ENCODE measurements at places on chromosomes 7 and 10.

DNA sequence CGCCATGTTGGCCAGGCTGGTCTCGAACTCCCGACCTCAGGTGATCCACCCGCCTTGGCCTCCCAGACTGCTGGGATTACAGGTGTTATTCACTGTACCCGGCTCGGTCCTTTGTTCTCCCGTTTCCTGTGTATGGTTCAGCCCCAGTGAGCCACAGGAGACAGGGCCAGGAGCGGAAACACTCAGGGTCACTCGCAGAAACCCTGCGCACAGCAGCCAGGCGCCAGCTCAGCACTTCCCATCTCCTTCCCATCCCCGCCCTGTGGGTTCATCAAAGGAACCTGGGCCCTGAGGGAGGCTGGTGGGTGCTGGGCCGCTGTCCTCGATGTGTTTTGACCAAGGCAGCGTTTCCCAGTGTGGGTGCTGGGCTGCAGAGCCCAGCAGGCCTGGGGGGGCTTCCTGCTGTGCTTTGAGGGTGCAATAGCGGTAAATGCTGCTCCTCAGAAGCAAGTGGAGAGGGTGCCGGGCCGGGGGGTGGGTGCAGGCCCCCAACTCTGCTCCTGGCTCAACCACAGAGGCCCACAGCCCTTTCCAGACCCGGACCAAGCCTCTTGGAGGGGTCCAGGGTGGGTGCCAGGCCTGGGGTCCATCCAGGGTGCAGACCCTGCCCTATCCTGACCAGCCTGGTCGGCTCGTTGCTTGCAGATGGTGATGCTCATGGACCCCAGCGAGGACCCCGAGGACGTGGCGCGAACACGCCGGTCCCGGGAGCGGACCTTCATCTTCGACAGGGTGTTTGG is 15.3 kb upstream of the CHST12 start:
- no peak for DNase-seq

- DNase-seq = no peak
Measured at GRCh38 chr10:80110986-80111385, 21.5 kb upstream of the PLAC9 start.

- no peak for DNase-seq
Measured at GRCh38 chr10:8908013-8908412, 853.5 kb downstream of the GATA3 start.

GRCh38 chr7:130387628-130388403 is 7.5 kb downstream of the CPA1 start:
- no peak for DNase-seq

- no peak for DNase-seq
Measured at GRCh38 chr7:22008087-22008486, 62.4 kb upstream of the CDCA7L start.

DNA sequence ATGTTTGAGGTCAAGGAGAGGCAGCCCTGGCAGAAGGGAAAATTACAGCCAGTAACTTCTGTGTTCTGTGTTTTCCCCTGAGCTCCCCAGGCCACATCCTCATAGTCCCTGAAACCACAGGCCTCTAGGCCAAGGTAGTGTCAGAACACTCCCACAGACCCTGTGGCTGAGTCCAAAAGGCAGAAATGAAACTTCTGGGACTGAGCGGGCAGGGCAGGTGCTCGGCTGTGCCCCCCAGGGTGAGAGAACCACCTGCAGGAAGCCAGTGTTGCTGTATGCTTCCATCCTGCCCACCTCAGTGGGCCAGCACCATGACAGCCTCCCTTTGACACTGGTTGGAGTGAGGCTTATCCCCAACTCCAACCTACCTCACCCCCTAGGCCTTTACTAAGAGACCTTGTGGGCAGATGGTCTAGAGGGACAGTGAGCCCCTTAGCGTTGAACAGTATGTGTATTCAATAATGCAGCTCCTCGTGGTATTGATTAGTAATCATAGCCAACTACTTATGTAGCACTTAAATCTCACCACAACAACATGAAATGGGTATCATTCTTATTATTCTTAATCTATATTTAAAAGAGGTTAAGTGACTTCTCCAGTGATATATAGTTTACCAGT is 30.3 kb downstream of the PIK3CG start:
- DNase-seq = no peak

DNA sequence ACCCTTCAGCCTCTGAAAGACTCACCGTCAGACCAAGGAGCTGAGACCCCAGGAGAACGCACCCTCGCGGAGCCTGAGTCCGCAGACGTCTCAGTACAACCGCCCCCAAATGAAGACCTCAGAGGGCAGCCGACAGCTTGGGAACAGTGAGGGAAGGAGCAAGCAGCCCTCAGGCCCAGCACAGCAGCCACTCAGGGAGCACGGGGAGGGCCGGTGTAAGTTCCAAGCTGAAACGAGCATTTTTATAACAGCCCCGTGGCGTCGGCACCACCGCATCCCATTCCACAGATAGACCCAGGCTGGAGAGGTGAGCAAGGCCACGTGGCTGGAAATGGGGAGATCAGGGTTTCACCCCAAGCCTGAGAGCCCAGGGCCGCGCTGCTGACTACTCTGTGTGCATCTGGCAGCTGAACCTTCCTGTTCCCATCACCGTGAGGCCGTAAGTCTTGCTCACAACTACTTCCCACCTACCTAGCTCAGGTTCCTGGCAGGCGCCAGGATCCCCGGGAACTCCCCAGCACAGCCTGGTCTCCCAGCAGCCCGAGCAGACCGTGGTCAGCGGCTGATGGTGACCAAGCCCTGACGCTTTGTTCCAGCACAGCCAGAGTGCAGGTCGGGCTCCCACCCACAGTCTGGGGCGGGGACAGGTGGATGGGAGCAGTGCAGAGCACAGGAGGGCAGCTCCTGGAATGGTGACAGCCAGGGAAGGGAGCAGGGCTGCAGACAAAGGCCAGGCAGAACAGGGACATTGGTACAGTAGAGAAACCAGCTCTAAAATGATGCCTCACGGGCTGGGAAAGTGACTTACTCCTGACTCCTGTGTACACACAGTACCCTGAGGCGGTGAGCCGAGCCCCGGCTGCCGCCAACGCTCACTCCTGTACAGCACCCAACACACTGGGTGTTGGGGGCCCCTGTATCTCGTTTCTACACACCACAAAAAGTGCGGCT is 6.1 kb upstream of the NOM1 start:
- DNase-seq = no peak

GRCh38 chr10:132329565-132330485 is 2.2 kb upstream of the LRRC27 start:
- no peak for DNase-seq

DNA sequence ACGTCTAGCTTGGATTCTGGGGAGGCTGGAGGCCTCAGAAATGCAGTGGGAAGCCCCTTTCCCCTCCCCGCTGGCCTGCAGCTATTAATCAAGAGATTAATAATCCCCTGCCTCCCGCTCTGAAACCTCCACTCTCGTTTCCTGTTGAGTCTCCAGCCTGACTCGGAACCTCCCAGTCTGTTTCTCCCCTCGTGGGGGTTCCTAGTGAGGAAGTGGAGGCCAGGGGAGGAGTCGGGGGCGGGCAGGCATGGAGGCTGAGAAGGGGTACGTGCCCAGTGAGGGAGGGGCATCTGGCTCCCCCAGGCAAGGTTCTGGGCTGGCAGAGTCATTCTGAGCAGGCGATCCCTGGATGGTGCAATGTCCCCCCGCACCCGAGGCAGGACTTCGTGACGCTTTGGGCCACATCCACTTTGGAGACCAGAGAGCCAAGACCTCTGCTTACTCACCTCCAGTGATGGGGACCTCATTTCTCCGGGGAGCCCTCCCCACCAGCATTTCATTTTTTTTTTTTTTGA is 73.6 kb downstream of the COL26A1 start:
- no peak for DNase-seq

DNA sequence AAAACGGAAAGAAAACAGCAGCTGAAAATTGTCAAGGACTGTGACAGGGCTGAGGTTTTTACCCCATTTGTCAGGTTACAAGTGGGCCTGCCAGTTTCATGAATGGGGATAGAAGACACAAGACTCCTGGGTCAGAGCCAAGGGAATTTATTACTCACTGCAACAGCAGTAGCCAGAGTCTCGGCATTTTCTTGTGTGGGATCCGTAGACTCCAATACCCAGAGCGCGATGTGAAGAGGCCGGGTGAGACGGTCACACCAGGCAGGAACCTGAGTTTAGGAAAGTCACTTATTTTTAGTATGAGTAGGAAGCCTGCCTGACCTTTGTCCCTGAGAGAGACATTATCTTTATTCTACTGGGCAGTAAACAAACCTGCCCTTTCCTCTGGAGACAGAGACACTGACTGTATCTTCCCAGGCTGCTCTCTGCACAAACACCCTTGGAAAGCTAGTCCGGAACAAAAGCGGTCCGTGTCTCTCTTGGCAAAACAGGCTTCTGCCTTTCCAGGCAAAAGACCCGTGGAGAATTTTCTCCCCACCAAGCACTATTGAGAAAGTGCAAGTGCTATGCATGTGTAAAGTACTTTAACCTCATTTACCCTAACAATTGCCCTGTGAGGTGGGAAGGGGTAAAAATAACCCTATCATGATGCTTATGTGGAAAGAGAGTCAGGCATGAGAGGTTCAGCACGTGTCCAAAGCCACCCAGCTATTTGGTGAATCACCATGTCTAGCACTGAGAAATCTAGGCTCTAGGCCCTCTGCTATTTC is 58.4 kb downstream of the JCAD start:
- DNase-seq = no peak

- no peak for DNase-seq
Measured at GRCh38 chr10:116260599-116260998, 12.4 kb downstream of the GFRA1 start.

- no peak for DNase-seq
Measured at GRCh38 chr7:7681191-7681935, 37.0 kb downstream of the RPA3 start.

- no peak for DNase-seq
Measured at GRCh38 chr10:29811751-29812427, 177.1 kb upstream of the SVIL start.

- no peak for DNase-seq
Measured at GRCh38 chr10:1860351-1860750, 123.0 kb upstream of the ADARB2 start.

DNA sequence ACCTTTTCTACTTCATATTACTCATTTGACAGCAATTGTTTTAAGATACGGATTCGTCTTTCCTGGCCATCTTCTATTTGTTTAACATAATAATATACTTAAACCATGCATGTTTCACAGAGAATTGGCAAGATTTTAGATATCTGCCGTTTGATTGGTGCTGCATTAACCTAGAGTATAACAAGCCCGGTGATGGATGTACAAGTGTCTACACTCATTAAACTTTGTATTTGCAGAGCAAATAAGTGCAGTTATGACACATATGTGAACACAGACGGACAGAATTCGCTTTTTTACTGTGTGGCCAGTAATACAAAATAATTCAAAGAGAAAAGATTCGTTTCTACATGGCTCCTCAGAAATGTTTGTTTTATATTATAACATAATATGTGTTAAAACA is 116.1 kb downstream of the ARL4A start:
- DNase-seq = no peak

- DNase-seq = no peak
Measured at GRCh38 chr7:20165146-20165510, 52.1 kb downstream of the MACC1 start.

GRCh38 chr7:144027974-144028373 is 20.8 kb upstream of the OR2A5 start:
- DNase-seq = no peak

DNA sequence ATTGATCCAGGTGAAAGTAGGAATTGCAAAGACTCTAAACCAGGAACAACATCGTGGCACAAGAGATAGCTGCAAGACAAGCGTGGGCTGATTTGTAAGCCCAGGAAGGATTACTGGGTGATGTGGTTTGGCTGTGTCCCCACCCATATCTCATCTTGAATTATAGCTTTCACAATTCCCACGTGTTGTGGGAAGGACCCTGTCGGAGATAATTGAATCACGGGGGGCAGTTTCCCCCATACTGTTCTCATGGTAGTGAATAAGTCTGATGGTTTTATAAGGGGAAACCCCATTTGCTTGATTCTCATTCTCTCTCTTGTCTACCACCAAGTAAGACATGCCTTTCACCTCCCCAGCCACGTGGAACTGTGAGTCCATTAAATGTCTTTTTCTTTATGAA is 59.5 kb downstream of the ST8SIA6 start:
- no peak for DNase-seq

DNA sequence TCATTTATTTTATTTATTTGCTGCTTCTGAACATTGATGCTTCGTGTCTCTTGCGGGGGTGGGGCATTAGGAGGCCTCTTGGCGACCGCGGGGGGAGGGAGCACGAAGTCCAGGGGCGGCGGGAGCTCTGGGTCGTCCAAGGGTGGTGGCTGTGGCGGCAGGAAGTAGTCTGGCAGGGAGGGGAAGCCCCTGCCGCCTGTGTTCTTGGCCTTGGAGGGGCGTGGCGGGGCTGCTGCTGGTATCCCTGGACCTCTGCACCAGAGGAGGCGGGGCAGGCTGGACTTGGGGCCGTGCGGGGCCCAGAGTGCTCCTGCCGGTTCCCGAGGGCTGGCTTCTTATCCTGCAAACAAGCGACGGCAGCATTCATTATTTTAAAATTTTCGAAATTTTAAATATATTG is 70.5 kb upstream of the ABI1 start:
- DNase-seq = no peak

GRCh38 chr10:114367351-114368056 is 36.8 kb downstream of the AFAP1L2 start:
- no peak for DNase-seq
